Suprapubic skin (tissue), 4 donors: ENCODE measurements at places on chromosomes 7 and 10.

- no peak overlapping the region for H3K27ac ChIP-seq
- no peak for DNase-seq
- H3K4me1 ChIP-seq: peaks cover 9% of the 10 kb centered on the region
Measured at GRCh38 chr7:80475383-80475782, 36.5 kb downstream of the GNAT3 start.

DNA sequence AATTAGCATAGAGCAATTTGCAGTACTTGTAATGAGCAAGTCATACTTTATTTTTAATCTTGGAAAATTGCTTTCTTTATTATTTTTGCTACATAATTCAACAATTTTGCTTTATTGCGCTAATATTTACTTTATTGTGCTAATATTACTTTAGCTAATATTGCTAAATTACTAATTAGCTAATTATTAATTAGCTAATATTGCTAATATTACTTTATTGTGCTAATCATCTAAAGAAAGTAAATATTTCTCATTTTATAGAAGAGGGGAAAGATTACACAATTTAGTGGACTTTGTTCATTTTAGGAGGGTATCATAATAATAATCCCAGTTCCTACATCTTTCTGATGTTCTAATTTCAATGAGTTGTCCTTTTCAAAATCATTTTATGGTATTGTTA, 61.2 kb downstream of the RUNDC3B start:
- H3K4me1 ChIP-seq: no peaks in the 10 kb centered on the region
- no peak for DNase-seq
- no peaks in the 10 kb centered on the region for H3K36me3 ChIP-seq

- H3K4me1 ChIP-seq: no peaks in the 10 kb centered on the region
- H3K36me3 ChIP-seq: no peaks in the 10 kb centered on the region
- H3K4me3 ChIP-seq: no peak overlapping the region
- no peak for DNase-seq
- H3K27me3 ChIP-seq: no peaks in the 10 kb centered on the region
Measured at GRCh38 chr7:84232646-84233045, 38.1 kb upstream of the SEMA3A start.

DNA sequence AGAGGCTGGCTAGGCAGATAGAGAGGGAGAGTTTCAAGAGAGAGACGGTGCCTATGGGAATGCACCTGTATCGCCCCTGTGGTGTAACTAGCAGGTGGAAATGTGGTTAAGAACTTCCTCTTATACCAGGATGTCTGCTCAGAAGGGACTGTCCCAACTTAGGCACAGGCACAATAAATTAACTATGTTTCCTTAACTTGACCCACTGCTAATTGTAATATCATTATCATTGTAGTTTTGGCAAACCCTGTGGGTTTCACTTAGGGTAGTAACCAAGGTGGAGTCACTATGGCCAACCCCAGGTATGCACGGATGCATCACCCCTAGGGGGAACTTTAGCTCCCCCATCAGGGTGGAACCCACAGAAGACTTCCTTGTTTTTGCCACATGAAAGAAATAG, 455.7 kb downstream of the DGKB start:
- no peaks in the 10 kb centered on the region for H3K36me3 ChIP-seq
- DNase-seq: no peak
- H3K4me1 ChIP-seq: no peaks in the 10 kb centered on the region

DNA sequence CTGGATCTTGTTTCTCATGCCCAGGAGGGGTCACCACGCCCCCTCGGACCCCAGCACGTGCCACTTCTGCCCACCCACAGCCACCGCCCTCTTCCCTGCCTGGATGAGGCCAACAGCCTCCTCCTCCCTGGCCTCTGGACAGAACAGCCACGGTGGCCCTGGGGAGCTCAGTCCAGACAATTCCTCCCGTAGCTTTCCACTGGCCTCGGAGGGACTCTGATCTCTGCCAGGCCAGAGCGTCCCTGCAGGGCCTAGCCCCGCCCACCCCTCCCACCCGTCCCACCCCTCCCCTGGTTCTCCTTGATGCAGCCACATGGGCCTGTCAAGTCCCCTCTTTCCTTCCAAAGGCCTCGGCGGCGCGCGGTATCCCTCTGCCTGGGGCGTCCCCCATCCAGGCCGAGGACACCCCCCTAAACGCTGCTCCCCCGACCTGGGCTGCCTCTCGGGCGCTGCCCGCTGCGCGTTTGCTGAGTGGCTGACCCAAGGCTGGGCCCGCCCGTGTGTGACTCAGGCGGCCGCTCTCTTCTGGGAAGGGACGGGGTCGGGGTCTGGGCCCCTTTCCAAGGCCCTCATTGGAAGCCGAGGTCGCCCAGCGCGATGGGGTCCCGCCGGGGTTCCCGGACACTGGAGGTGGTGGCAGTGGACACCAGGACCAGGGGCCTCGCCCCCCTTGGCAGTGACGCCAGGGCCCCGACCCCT, 557 bp downstream of the TMEM120A start:
- H3K36me3 ChIP-seq: no peaks in the 10 kb centered on the region
- no peak for DNase-seq
- no peaks in the 10 kb centered on the region for H3K27me3 ChIP-seq

GRCh38 chr7:87961754-87962153, 27.7 kb downstream of the ADAM22 start:
- no peaks in the 10 kb centered on the region for H3K4me1 ChIP-seq
- no peaks in the 10 kb centered on the region for H3K27me3 ChIP-seq
- no peak overlapping the region for H3K27ac ChIP-seq
- H3K36me3 ChIP-seq: no peaks in the 10 kb centered on the region
- H3K4me3 ChIP-seq: no peak overlapping the region
- DNase-seq: no peak

GRCh38 chr10:22245567-22245966, 27.8 kb upstream of the EBLN1 start:
- no peak for DNase-seq
- no peaks in the 10 kb centered on the region for H3K36me3 ChIP-seq

- H3K4me1 ChIP-seq: peaks cover 60% of the 10 kb centered on the region
- peak overlapping the region; percentile 93 for H3K27ac ChIP-seq
- H3K27me3 ChIP-seq: no peaks in the 10 kb centered on the region
- H3K4me3 ChIP-seq: peak overlapping the region; percentile 89
Measured at GRCh38 chr7:76304888-76305375, 2.5 kb downstream of the HSPB1 start.

DNA sequence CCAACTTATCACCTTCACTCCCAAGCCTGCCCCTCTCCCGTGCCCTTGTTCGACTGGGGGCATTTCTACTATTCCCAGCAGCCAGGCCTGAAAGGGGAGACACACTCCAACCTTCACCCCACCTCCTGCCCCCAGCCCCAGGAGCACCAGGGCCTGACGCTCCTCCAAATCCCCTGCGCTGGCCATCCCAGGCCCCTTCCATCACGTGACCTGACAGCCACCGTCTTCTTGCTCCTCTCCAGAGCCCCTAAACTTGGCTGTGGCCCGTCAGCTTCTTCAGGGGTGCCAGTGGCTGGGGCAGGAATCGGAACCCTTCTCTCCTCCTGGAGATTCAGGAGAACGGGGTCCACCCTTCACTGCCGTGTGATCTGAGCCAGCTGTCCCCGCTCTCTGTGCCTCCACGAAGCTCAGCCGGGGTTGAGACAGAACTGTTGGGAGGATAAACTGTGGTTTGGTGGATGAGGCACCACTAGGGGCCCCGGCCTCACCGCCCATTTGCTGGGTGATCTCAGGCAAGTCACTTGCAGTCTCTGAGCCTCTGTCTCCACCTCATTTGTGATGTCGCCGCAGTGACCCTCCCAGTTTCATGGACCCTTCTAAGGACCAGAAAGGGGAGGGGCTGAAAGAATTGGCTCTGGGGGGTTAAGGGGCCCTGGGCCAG, 91.0 kb downstream of the MYL10 start:
- H3K4me3 ChIP-seq: no peak overlapping the region
- no peak overlapping the region for H3K27ac ChIP-seq
- H3K36me3 ChIP-seq: no peaks in the 10 kb centered on the region
- peaks cover 14% of the 10 kb centered on the region for H3K27me3 ChIP-seq
- peaks cover 4% of the 10 kb centered on the region for H3K4me1 ChIP-seq
- no peak for DNase-seq

DNA sequence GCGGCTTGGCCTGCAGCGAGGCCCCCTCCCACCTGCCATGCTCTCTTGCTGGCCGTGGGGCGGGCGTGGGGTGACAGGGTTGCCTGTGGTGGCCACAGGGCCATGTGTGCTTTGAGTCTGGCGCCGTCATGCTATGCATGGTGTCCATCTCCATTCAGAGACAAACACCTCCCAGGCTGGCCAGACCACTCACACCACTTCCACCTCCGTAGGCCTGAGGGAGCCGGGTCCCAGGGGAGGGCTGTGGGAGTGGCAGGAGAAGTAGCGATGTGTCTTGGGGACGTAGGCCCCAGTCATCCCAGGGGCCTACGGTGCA, 65.5 kb downstream of the DNAJB6 start:
- H3K27me3 ChIP-seq: no peaks in the 10 kb centered on the region
- no peak overlapping the region for H3K4me3 ChIP-seq
- peaks cover 32% of the 10 kb centered on the region for H3K36me3 ChIP-seq
- peaks cover 25% of the 10 kb centered on the region for H3K4me1 ChIP-seq

DNA sequence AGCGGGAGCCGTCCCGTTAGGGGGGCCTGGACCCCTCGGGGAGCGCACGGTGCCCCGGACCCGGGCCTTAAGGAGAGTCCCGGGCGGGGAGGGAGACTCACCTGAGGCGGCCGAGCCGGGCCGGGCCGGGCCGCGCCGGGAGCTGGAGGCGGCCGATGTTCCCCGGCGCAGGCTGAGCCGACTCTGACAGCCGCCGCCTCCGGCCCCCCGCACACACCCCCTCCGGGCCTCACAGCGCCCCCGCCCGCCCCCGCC, at the start of gene ACHE:
Gene ACHE (minus strand): TSS at position 188 of the 255 bp plus-strand sequence. CDS start 1,656 bp downstream, outside the sequence.
- no peaks in the 10 kb centered on the region for H3K36me3 ChIP-seq
- peak within 1 kb of the TSS; percentile 49 for H3K4me3 ChIP-seq
- no peak for DNase-seq
- no peak within 1 kb of the TSS for H3K27ac ChIP-seq
- peaks cover 50% of the 10 kb centered on the region for H3K27me3 ChIP-seq

GRCh38 chr10:117781216-117781831, 238.8 kb downstream of the EMX2 start:
- H3K27me3 ChIP-seq: no peaks in the 10 kb centered on the region
- no peak overlapping the region for H3K27ac ChIP-seq
- no peak overlapping the region for H3K4me3 ChIP-seq
- no peaks in the 10 kb centered on the region for H3K4me1 ChIP-seq

DNA sequence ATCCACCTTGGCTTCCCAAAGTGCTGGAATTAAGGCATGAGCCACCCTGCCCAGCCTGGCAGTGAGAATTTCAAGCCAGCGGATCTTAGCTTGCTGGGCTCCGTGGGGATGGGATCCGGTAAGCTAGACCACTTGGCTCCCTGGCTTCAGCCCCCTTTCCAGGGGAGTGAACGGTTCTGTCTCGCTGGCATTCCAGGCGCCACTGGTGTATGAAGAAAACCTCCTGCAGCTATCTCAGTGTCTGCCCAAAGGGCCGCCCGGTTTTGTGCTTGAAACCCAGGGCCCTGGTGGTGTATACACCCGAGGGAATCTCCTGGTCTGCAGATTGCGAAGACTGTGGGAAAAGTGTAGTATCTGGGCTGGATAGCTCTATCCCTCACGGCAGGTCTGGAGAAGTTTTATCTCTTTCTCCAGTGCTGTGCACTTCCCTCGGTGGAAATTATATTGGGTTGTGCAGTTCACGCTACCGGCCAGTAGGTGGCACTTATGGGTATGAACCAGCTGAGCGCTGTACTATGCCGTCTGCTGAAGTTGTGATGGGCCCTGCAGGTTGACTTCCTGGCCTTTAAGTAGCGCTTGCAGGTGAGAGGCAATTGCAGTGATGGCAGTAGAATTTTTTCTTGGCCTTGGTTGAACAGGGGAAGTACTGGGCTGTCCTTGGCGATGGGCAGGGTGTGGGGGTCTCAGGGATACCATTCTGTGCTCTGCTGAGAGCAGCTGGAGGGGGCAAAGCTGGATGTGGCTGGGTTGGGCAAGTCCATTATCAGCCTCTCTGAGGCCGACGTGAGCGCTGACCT, 138.0 kb upstream of the MTPN start:
- H3K27me3 ChIP-seq: no peaks in the 10 kb centered on the region
- DNase-seq: no peak
- no peaks in the 10 kb centered on the region for H3K4me1 ChIP-seq
- no peak overlapping the region for H3K4me3 ChIP-seq
- H3K36me3 ChIP-seq: no peaks in the 10 kb centered on the region
- no peak overlapping the region for H3K27ac ChIP-seq

GRCh38 chr10:29811751-29812427, 177.1 kb upstream of the SVIL start:
- peak overlapping the region; percentile 46 for H3K27ac ChIP-seq
- H3K36me3 ChIP-seq: no peaks in the 10 kb centered on the region
- no peaks in the 10 kb centered on the region for H3K27me3 ChIP-seq
- peaks cover 24% of the 10 kb centered on the region for H3K4me1 ChIP-seq
- H3K4me3 ChIP-seq: no peak overlapping the region
- no peak for DNase-seq

DNA sequence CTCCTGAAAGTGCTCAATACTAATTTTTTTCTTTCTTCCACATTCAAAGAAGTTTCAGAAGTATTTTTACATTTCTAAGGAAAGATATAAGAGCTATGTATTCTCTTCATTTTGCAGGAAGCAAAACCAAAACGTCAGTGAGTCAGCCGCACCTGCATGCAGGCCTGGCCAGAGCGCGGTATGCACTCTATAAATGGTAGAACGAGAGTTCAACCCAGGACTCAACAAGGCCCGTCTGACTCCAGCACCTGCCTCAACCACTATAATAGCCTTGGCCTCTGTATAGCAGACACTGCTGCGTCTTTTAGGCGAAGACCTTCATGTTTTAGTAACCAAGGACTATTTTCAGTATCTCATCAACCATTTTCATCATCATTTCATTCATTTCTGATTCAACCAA, 113.2 kb downstream of the KMT2E start:
- H3K27me3 ChIP-seq: no peaks in the 10 kb centered on the region
- H3K36me3 ChIP-seq: peaks cover 52% of the 10 kb centered on the region

DNA sequence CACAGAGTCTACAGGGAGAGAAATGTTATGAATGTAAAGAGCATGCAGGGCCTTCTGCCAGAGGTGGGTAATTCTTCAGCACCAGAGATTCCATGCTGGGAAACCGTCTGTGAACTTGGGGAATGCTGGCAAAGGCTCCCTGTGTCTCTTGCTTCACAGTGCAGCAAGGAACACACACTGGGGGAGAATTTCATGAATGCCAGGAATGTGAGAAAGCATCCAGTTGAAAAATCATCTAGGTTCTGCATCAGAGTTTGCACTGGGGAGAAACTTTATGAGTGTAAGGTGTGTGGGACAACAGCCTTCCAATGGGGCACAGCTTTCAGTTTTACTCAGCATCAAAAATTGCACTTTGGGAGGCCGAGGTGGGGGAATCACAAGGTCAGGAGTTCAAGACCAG, 224.3 kb upstream of the IGFBP3 start:
- H3K36me3 ChIP-seq: no peaks in the 10 kb centered on the region
- no peaks in the 10 kb centered on the region for H3K27me3 ChIP-seq

- H3K36me3 ChIP-seq: no peaks in the 10 kb centered on the region
- H3K27me3 ChIP-seq: no peaks in the 10 kb centered on the region
- H3K4me3 ChIP-seq: no peak overlapping the region
- H3K27ac ChIP-seq: no peak overlapping the region
Measured at GRCh38 chr10:30775779-30776591, 146.4 kb upstream of the LYZL2 start.
